ENCODE measurements at places on chromosomes 16 and 17.

GRCh38 chr17:20825539-20825938, 217.3 kb downstream of the USP22 start:
- no peak for DNase-seq

GRCh38 chr17:57615836-57616757, 129.0 kb downstream of the CCDC182 start:
- no peak for DNase-seq

GRCh38 chr17:31320791-31321190, 631 bp downstream of the EVI2A start:
- no peak for DNase-seq

GRCh38 chr16:9681508-9681907, 500.7 kb downstream of the GRIN2A start:
- no peak for DNase-seq

DNA sequence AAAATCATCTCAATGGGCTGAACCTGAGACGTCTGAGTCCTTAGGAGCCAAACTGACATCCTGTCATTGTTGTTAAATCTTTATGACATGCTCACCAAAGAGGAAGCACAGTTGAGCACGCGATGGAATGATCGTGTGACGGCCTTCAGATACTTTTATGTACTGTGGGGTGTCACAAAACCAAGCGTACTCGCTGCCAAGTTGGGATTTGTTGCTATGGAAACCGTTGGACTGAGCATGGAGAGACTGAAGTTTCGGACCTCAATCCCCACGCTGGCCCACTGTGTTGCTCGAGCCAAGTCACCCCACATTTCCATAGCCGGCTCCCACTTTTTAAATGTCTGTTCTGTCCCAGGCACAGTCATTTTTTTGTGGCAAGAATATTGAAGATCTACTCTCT, 222.8 kb upstream of the SDK2 start:
- DNase-seq: no peak

- DNase-seq: no peak
Observed at GRCh38 chr17:70390049-70390448, 220.7 kb downstream of the KCNJ2 start.

GRCh38 chr17:57747221-57748017, 2.3 kb upstream of the CCDC182 start:
- no peak for DNase-seq

- no peak for DNase-seq
Observed at GRCh38 chr16:12157517-12158093, 181.1 kb downstream of the SNX29 start.

DNA sequence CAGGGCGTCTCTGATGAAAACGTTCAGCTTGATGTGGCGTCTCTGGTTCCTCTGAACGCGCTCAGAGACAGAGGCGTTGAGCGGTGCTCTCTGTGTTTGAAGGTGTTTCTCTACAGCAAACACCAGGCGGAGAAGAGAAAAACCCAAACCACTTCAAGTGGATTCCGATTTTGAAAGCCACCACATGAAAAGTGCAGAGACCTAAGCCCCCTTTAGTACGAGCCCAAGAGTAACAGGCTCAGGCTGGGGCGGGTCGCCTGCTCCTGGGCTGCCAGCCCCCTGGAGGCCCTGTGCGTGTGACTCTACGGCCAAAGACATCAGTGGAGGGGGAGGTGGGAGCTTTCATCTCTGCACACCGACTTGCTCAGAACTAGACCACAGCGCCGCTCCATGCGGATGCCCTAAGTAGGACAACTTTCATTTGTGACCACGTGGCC, 328.4 kb downstream of the MAF start:
- no peak for DNase-seq

- no peak for DNase-seq
Observed at GRCh38 chr16:53556521-53556920, 53.5 kb upstream of the AKTIP start.

DNA sequence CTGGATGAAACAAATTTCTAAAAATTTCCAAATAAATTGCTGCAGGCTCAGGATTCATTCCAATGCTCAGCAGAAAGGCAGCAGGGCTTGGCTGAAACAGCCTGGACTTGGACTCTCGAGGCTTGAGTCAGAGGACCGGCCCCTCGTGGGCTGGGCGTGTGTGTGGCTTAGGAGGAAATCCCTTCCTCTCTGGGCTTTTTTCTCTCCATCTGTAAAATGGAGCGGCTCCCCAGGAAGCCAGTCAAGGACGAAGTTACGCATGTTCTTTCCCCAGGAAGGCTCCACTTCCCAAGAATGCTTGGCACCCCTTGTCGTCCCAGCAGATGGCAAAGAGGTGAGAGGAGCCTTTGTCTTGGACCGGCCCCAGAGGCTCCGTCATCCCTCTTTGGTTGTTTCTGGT, 13.5 kb downstream of the SLC46A1 start:
- DNase-seq: no peak

GRCh38 chr16:80954985-80955384, 51.7 kb downstream of the CMC2 start:
- no peak for DNase-seq

DNA sequence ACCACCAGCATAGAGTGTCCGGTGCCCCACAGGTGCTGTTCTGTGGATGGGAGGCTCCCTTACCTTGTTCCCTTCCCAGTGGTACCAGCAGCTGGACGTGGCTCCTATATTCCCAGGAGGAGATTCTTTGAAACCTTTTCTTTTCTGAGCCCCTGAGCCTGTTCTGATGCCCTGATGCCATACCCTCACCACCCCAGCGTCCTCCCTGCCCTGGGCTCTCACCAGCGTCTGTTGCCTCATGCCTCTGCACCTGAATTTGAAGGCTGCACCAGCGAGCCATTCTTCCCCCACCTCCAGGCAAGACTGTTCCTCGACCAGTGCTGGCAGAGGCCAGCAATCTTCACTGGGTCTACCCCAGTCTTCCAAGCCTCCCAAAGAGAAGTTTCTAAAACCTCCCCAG, 505 bp downstream of the SOST start:
- no peak for DNase-seq

DNA sequence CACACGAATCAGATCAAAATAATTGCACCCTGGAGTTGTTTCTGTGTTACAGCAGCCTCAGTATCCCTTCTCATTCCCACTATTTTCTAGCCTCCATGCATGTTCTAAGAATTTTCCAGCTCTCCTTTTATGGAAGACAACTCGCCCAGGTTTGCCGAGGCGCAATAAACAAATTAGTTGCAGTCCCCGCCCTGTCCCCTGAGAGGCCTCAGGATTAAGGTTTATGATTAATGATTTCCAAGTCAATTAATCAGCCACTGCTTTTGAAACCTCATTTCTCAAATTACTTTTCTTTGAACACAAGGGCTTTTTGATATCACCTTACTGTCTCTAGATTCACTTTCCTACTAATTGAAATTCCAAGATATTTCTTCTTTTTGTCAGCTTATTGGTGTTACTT, 138.3 kb upstream of the HSBP1 start:
- DNase-seq: no peak

DNA sequence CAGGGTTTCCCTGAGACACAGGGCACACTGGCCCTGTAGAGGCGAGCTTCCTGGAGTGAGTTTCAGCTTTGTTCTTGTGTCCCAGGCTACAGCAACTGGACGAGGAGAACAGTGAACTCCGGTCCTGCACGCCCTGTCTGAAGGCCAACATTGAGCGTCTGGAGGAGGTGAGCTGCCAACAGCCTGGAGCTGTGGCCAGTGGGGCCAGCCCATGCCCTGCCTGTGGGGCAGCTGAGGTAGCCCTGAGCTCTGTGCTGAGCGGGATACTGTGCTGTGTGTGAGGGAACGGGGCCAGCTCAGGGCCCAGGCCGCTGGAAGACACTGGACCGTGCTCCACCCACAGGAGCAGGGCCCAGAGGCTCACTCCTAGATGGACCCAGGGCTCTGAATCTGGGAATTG, 8.7 kb upstream of the CAPN15 start:
- DNase-seq: no peak

DNA sequence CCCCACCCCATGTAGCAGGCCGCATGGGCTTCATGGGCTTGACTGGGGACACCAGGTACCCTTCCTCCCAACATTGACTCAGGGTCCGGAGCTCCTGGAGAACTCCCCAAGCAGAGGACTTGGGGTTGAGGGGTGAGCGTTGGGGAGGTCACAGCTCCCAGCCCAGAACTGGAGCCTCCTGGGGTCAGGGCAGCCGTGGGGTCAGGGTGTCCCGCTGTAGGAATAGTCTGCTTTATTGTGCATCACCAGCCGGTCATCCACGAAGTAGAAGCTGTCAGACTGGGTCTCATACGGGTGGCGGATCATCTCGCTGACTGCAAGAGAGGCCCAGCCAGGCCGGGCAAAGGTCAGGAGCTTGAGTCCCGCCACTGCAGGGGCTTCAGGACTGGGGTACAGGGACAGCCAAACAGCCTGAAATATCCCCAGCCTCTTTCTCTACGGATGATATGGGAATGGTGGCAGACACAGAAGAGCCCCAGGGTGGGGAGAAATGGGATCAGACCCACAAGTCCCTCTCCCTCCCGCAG, 5.3 kb downstream of the UNC119 start:
- DNase-seq: no peak

DNA sequence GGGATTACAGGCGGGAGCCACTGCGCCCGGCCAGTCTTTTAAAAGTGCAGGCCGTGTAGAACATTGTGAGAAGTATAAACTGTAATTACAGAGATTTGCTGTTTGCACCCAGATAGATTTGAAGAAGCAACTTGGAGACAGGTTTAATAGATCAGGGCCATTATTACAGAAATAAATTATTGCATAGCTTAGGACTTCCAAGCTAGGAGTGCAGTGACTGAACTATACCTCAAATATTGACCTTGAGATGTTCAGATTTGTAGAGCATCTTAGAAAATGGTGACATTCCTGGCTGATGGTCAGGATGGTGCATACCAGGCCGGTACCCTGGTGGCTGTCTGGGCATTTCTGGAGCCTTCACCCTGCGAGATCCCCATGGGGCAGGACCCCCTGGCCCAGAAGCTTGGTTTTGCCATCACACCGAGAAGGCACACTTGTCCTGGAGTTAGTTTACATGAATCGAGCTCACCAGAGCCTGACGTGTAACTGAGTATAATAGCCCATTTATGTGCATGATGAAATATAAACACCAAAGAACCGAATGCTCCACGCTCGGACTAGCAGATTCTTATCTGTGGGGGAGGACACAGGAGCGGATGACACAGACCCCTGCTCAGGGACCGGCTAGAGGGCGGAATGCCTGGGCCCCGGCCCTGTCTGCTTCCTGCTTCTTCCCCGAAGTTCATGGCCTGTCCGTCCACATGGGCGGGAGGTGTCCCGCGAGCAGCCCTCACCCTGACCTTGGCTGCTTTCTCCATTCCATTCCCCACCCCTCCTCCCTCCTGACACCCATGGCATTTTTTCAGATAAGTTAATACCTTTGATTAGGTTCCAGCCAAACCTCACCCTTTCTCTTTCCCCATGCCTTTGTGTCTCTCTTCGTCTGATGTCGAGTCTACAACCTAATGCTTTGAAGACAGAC, 32.1 kb downstream of the CCDC40 start:
- DNase-seq: no peak

DNA sequence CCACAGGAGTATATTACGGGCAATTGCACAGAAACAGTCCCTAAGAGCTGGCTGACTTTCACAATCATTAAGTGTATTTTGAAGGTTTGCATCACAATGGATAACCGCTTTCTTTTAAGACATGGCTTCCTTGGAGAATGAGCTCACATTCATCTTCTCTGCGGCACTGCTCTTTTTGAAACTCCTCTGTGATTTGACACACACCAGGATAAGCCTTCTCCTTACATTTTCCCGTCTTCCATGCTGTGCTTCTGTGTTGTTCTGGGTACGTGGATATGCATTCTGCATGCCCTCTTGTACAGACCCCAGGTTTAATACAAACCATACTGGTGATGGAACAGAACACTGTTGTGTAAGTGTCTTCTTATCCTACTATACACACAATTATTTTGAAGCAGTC, 89.5 kb upstream of the METRNL start:
- no peak for DNase-seq

DNA sequence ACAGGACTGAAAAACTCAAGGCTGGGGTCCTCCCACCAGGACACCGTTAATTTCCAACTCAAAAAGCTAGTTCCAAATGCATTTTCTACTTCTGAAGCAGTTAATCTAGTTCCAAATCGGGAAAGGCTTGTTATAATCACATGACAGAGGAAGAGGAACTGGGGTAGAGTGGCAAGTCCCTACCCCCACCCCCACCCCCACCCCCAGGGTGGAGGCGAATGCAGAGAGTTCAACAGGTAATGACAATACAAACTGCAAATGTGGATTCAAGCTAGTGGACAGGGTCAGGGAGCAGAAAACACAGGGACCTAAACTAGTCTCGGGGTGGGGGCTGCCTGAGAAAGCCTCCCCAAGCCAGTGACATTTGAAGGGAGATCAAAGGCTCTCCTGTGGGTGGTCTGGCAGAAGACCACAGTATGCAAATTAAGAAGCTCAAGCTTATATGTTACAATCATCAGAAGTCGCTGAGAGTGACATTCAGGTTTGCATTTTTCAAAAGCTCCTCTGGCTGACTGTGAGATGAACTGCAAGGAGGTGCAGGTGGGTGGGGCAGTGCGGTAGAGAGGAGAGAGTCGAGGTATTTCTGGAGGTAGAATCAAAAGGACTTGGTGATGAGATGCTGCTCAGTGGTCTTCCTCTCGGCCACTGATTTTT, 56.4 kb upstream of the SLC25A19 start:
- DNase-seq: no peak

- peak; percentile 76 for DNase-seq
Observed at GRCh38 chr16:57372372-57373116, at the start of gene CX3CL1. TSS of gene CX3CL1 (plus strand) at chr16:57372490. CDS start at chr16:57372569, 79 bp downstream.

DNA sequence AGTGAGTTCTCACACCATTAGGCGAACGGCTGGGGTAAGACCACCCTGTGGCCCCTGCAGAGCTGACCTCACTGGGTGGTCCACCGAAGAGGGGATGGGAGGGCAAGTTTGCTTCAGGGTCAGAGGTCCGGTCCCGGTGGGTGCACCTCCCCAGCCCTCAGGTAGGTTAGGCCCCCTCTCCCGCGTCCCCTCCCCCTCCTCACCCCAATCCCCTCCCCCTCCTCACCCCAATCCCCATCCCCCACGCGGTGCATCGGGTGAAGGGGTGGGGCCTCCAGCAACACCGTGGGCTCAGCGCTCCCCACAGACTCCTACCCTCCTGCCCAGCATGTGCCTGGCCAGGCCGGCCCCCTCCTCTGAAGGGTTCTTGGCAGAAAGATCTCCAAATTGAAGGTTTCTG, 13.4 kb downstream of the MCRIP1 start:
- DNase-seq: no peak

DNA sequence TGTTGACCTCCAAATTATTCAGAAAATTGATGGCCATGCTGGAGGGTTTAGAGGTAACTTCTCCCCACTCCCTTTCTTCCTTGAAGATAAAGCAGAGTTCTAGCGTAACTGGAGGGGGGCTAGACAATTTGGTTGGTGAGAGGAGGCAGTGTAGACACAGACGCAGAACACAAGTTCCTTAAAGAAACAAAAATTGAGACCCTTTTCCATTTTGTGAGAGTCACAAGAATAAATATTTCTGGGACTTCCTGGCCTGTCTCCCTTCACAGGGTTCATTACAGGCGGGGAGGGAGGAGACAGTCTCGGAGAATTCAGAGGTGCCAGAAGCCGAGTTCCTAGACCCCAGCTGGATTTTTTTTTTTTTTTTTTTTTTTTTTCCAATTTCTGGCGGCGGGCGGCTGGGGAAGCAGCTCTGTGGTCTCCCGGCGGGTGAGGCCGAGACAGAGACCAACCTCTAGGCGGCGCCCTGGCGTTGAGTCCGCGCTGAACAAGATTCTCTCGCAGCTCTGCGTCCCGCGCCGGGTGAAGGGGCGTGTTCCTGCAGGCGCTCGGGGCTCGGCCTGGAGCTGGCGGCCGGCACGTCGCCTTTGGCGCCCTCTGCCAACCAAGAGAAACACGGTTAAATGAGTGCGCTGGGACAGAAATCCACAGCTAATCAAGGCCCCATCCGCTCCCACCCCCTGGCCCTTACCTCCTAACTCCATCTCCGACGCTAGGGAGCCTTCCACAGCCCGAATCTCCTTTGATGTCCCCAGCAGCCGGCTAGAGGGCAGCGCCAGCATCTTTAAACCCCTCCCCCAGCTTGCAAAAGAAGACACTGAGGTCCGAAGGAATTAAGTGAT, 10.2 kb upstream of the HOXB9 start:
- peak; percentile 99 for DNase-seq
